ENCODE measurements at places on chromosomes 1 and 21.

GRCh38 chr1:169576241-169576934 lies 9.9 kb downstream of the F5 start:
- DNase-seq, result no peak

DNA sequence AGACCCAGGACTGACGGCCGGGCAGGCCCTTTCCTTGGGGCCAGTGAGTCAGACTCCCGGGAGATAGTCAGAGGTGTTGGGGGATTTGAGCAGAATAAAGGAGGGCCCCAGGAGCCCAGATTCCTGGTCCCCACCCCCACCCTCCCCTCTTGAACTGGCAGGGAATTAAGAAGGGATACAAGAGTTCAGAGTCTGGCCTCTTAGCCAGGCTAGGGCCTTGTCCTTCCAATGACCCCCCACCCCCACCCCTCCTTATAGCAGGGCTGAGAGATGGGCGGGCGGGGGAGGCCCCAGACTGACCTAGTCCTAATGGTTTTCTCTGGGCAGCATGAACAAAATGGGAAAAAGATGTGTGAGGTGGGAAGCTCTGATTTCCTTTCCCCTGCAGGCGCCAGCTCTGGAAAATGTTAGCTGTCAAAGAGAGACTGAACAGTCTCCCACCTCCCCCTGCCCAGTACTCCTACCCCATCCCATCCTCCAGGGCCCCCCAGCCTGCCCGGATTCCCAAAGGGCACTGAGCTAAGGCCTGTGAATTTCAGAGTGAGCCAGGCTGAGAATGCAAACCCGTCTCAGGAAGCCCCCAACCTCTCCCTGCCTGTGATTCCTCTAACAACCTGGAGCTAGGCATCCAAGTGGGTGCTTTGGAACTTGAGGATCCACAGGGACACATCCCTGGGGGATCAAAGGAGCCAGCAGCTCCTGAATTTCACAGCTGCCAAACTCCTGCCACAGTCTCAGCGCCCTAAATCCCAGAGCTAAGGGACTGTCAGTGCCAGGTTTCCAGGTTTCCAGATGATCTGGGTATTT lies 5.8 kb upstream of the CRABP2 start:
- no peak for DNase-seq

DNA sequence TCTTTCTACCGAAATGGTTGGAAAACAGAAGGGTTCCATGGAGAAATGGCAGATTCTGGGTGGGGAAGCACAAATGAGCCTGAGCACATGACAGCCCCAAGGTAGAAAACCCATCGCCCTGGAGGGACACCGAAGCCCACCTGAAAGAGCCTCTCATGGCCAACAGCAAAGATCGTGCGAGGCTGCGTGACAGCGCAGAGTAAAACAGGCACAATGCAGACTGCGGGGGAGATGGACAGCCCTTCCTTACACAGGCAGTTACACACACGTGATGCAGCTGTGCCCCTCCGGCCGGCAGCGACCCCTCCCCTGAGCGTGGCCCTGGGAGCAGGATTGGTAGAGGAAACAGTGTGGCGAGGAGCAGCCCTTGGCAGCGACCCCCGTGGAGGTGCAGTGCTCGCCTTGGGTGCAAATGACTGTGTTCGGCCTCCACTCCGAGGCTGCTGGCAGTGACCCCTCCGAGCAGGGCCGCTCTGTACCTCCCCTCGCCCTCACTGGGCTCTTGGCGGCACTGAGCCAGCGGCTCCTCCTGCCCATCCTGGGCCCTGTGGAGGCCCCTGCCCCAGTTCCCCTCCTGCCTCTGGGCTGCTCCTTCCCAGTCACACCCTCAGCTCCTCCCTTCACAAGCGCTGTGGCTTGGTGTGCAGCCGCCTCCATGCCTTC lies 120.9 kb upstream of the COL6A1 start:
- no peak for DNase-seq

DNA sequence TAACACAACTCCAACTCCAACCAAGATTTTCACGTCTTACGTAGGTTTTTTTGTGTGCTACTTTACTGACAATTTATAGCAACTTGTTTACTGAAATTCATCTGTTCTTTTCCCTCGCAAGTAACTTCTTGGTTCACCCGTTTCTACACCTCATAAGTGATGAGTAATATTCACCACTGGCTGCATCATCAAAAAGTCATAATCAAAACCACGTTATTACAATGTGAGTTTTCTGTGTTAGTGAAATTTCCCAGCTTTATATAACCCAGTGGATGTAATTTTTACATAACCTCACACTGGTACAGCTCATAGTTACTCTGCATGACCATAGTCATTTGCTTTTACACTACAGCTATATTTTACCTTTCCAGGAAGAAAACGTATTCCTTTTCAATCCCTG lies 401.1 kb upstream of the LYPLAL1 start:
- no peak for DNase-seq

DNA sequence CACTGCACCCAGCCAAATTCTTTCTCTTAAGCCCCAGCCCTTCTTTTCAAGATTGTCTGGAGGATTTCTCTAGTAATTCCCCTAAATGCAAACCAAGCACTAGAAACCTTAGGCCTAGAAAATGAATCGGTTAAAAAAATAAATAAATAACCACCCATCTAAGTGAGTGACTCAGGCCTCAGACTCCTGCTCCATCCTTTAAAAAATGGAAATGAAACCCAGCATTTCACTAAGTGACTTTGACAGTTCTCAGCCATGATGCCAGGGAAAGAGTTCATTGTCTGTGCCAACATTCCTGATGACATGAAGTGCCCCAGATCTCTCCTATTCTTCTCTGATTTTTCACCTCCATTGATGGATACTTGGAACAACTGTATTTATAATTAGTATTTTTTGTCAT lies 415.2 kb upstream of the DAB1 start:
- no peak for DNase-seq
